ENCODE measurements at places on chromosomes 7 and 10.

- no peak for DNase-seq
Measured at GRCh38 chr10:8614054-8614565, 559.6 kb downstream of the GATA3 start.

GRCh38 chr7:108171164-108171563, 41.0 kb upstream of the LAMB4 start:
- DNase-seq, result no peak

DNA sequence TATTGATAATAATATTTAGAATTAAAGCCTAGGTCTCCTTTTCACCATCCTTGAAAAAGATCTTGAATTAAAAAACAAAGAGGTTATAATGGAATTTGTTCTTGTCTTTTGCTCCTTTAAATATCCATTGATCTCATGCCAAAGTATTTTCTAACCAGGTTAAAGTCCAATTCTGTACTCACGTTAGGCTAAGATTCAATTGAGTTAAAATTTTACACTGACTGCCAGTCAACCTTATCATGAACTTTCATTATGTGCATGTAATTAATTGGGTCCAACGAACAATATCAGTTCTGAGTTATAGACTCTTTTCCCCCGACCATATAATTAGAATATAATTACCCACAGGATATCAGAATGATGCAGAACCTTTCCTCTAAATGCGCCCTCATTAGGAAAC, 266.6 kb downstream of the DGKB start:
- no peak for DNase-seq

- DNase-seq, result no peak
Measured at GRCh38 chr10:20670579-20670978, 226.5 kb downstream of the NEBL start.

DNA sequence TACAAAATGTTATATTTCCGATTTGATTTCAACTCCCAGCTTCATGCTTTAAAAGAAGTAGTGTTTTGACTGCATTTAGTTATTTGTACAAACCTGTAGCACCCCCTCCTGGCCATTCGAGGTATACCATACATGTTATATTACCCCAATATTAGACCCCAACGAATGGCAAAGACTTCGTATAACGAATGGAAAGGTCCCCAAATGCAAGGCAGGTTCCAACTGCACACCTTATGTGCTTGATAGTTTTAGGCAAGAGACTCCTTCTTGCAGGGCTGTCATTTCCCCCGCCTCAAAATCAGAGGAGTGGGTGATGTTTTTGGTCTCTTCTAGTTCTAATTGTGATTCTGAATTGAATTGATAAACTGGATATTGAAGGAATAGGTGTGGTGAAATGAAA, 101.1 kb upstream of the TARP start:
- DNase-seq, result no peak

DNA sequence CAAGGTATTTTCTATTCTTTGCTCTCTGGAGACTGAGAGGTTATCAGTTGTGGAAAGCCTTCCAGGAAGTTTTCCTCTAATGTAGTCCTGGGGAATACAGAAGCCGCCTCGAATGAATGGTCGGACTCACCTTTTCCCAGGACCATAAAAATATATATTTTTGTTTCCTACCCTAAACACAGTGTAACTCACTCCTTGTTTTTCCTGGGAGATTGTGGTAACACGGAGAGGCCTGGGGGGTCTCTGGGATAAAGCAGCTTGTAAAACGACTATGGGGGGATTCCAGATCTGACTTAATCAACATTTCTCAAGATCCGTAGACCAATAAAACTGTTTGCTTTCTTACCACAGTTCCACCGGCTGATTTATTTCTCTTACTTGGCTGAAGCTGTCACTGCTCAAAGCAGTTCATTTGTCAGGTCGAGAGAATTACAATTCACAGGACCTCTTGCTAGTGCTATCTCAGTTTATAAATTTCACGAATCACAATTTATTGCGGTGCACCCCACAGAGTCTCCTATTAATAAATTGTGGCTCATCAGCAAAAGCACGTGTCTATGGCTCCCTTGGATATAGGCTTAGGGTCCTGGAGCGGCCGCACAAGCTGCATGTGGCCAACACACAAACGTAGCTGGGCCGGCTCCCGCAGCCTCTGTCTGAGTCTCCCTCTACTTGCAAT, 176.3 kb upstream of the BMPER start:
- no peak for DNase-seq

GRCh38 chr7:68622500-68622899, 975.8 kb upstream of the AUTS2 start:
- DNase-seq, result peak; percentile 15

DNA sequence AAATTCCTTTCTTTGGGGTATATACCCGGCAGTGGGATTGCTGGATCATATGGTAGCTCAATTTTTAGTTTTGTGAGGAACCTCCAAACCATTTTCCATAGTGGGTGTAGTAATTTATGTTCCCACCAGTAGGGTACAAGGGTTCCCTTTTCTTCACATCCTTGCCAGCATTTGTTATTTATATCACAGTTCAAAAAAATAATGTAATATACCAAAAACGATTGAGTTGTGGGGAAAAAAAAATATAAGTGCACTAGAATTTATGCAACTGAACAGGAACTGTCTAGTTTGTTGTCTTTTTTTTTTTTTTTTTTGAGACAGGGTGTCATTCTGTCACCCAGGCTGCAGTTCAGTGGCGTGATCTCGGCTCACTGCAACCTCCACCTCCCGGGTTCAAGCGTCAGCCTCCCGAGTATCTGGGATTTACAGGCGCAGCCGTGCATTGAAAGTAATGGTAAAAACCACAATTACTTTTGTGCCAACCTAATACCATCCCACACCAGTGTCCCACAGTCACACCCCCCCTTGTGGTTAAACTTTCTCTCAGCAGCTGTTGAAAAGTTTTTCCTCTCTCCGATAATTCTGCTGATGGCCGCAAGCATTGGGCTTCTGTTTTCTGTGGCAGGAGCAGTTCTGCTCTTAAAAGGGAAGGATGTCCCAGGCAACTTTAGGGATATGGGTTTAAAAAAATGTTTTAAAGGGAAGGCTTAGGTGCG, 6.8 kb upstream of the LAT2 start:
- DNase-seq, result no peak

DNA sequence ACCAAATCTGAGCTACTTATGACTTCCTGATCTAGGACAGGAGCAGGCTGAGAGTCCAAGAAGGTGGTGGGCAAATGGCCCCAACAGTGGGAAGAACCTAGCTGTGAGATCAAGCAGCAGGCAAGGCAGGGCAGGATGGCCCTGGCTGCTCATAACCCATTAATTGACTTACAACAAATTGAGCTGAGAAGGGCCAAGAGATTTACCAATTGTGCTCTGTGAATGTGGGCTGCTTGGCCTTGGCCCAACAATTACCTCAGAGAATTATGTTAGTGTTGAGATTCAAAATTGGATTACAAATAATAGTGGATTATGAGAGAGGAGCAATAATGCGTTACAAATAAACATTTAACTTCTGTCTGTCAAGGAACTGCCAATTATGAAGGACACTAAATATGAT, 956.5 kb downstream of the KCNMA1 start:
- no peak for DNase-seq

DNA sequence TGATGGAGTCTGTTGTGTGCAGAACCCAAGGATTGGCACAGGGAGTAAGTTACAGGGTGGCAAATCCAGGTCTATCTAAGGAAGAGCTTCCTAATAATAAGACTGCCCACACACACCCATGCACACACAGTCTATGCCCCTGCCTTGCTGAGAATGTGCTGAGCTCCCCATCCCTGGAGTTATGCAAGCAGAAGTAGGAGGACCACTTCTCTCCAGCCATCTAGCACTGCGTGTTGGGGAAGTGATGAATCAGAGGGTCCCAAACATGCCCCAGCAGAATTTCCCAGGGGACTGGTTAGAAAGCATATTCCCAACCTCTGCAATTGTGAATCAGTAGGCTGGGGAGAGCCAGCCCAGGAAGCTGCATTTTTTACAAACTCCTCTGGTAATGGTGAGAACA, 117.2 kb downstream of the CDH23 start:
- no peak for DNase-seq

DNA sequence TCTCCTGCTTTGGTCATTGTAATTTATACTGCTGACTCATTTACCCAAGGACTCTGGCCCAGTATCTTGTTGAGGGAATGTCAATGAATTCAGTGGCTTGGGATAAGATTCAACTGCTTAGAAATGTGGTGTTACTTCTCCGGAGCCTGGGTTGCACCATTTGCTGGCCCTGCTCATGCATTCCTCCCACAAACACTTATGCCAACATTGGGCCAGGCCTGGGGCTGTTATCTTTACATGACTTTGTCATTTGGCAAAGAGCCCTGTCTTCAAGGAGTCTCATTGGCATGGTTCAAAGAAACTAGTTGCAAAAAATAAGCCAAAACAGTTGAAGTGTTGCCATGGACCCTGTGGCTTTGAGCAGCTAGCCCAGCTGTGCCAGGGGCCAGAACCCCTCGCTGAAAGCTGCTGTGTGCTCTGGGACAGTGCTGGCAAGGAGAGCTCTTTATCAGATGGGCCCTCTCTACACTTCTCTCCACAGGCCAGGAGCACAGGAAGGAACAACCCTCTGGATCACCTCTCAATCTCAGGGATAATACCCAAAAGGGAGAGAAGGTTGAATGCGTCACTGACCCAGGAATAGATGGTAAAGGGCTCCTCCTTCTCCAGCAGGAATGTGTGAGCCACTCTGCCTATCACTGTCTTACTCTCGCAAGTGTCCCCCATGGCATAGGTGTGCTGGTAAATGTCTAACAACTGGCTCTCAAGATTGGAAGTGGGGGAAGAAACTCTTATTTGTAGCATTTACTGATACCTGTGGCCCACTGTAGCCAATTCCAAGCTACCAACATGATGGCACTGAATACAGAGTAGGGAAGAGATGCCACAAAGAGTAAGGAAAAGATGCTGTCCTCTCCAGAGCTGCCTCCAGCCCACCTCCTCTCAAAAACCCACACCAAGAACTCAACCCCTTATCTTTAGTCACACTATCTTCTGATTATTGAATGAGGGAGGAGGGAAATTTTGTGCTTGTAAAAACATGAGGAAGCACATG, 23.5 kb upstream of the PDE1C start:
- DNase-seq, result no peak

DNA sequence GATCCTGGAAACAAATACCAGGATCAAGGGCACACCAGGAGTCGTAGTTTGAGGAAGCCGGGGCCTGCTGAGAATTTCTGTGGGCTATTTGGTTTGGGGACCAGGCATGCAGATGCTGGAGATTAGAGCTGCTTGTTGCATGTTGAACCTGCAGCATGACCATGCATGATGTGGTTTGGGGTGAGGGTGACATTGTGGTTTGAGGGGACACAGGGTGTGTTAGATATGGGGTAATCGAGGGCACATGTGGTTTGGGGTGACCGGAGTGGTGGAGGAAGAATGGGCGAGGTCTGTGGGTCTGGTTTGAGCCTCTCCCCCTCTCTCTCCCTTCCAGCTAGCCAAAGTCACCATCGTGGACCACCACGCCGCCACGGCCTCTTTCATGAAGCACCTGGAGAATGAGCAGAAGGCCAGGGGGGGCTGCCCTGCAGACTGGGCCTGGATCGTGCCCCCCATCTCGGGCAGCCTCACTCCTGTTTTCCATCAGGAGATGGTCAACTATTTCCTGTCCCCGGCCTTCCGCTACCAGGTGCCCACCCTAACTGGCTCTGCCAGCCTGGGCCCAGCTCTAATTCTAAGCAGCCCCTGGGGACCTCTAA, 10.2 kb downstream of the NOS3 start:
- no peak for DNase-seq

DNA sequence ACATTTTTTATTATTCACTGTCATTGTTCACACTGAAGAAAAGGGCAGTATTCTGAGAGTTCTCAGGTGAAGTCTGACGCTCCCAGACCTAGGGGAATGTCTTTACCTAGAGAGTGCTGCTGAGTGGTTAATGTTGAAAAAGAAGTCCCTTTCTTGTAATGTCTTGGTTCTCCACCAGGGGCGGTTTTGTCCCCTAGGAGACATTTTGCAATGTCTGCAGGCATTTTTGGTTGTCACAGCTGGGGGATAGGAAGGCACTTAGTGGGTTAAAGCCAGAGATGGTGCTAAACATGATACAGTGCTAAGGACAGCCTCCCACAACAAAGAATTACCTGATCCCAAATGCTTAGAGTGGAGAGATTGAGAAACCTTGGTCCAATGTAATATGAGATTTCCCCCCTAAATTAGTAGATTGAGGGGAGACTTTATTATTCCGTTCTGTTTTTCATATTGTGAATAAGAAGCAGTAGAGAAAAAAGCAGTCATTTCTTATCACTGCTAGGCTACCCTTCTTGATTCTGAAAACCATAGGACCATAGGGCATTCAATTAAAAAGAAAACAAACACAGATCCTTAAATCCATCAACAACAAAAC, 13.1 kb downstream of the UMAD1 start:
- DNase-seq, result no peak

GRCh38 chr7:92622685-92623084, 32.5 kb upstream of the FAM133B start:
- DNase-seq, result no peak

DNA sequence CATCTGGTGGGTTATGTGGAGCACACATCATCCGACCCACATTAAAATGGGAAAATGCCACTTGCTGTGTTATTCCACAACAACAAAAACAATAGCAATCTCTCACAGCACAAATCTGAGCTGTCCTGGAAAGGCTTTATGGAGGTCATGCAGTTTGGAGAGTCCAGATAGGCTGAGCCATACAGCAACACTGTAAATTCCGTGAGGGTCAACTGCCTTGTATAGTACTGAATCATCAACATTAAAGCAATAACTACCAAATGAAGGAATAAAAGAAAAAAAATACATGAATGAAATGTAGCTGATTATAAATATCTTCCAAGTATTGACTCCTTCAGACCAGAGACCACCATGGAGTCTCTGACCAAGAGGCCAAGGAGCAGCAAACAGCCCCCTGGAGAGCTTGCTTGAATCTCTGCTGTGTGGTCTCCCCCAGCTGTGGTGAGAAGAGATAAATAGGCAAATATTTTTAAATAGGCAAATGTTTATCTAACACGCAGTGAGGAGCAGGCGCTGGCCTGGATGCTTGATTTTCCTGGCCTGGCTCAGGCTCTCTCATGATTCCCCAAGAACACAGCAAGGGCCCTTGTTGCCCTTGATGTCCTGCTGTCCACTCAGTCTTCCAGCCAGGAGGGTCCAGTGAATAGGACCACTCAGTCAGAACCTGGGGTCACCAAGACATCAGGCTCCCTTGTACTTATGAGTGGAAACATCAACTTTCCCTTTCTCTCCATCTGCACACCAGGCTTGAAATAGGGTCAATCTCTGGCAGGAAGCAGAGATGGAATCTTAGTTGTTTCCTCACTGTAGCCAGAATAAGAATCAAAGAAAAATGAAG, 1021.3 kb downstream of the XPNPEP1 start:
- no peak for DNase-seq

DNA sequence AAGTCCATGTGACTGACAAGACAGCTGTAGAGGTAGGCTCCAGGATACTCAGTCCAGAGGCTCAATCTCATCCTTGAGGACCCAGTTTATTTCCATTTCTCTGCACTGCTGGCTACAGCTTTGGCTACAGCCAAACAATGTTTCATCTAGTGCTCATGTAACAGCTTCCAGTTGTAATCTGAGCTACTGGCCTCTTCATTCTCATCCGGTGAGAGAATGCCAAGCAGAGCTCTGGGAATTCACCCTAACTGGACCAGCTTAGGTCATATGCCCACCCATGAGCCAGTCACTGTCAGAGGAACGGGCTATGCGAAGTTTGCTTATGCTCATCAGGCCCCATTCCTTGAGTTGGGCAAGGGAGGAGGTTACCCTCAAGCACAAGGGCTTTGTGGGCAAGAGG, 192.9 kb downstream of the EVX1 start:
- no peak for DNase-seq

GRCh38 chr7:97357459-97357858, 240.0 kb downstream of the SDHAF3 start:
- no peak for DNase-seq

- DNase-seq, result no peak
Measured at GRCh38 chr7:82291931-82292330, 151.6 kb downstream of the CACNA2D1 start.

Data from NCI-H2029 (cell line).